ENCODE measurements at places on chromosomes 16 and 17.

GRCh38 chr16:24736758-24737157 is 7.3 kb downstream of the TNRC6A start:
- DNase-seq: no peak

GRCh38 chr17:2346475-2346874 is 9.2 kb downstream of the SGSM2 start:
- no peak for DNase-seq

DNA sequence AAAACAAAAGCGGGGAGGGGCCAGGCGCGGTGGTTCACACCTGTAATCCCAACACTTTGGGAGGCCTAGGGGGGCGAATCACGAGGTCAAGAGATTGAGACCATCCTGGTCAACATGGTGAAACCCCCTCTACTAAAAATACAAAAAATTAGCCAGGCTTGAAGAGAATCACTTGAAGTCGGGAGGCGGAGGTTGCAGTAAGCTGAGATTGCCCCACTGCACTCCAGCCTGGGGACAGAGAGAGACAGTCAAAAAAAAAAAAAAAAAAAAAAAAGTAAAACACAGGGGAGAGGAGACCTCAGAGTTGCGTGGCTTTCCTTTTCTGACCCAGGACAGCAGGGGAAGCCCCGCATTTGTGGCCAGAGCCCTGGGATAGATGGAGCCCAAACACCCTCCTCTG is 19.9 kb downstream of the ACTG1 start:
- DNase-seq: no peak

GRCh38 chr17:78300962-78301820 is 58.7 kb downstream of the SOCS3 start:
- no peak for DNase-seq

Measured in muscle of arm (tissue), 14 donors.